ENCODE measurements at places on chromosomes 2 and 18. TPM values are rescaled to one million over a fixed set of nuclear protein-coding genes. Genes with fewer than 3 reads are reported as not detected.

DNA sequence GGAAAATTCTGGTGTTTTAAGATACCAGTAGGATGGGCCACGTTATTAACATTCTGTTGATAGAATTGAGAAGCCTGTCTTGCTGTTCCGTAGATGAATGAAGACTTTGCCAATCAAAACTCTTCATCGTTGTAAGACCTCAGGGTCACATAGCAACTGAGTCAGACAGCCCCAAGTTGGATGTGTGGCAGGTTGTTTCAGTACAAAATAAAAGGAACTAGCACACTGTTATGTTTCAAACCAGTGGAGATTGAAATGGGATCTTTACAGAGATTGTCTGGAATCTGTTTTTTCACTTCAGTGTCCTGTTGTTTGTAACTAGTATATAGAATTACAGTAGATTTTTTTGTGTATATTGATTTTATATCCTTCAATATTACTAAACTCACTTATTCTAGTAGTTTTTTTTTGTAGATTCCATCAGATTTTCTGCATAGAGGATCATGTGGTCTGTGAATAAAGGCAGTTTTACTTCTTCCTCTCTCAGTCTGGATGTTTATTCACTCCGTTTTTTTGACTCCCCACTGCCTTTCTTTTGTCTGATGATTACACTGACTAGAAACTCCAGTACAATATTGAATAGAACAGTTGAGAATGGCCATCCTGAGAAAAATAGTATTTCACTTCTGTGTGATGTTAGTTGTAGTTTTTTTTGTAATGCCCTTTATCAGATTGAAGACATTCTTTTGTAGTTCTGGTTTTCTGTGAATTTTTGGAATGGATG, 22.7 kb downstream of the EPC2 start:
- peaks cover 73% of the 10 kb centered on the region for H3K4me1 ChIP-seq
- no peak for DNase-seq
- no peaks in the 10 kb centered on the region for H3K27me3 ChIP-seq
- peaks cover 8% of the 10 kb centered on the region for H3K36me3 ChIP-seq
- H3K4me3 ChIP-seq = no peak overlapping the region

DNA sequence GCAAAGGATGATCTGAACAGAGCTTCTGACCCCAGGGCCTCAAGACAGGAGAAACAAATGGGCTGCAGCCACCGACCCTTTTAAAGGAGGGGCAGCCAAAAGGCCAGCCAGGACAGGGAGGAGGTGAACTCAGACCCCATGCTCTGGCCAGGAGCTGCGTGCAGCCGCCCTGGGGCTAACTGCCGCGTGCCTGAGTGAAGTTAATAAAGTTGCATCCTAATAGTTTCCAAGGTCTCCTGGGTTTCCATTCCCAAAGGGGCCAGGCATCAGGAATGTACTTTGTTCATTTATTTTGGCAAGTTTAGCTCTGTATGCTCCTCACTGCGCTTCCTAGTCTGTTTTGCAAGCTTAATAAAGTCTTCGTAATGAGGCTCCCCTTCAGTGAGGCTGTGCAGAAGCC, 60.7 kb downstream of the EN1 start:
- DNase-seq = no peak
- peaks cover 7% of the 10 kb centered on the region for H3K27me3 ChIP-seq

Gene TPO
- not detected for total RNA-seq

DNA sequence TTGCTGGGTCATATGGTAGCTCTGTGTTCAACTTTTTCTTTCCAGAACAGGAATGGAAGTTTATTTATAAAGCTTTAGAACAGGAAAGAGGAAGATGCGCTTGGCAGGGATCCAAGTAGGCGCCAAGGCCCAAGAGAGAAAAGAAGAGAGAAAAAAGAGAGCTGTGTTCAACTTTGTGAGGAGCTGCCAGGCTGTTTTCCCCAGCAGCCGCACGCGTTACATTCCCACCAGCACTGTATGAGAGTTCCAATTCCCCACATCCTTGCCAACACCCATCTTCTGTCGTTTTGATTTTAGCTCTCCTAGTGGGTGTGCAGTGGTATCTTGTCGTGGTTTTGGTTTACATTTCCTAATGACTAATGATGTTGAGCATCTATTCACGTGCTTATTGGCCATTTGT, 51.4 kb downstream of the KCNF1 start:
- peaks cover 29% of the 10 kb centered on the region for H3K27me3 ChIP-seq
- H3K4me1 ChIP-seq = no peaks in the 10 kb centered on the region
- no peak overlapping the region for H3K4me3 ChIP-seq
- no peak for DNase-seq

DNA sequence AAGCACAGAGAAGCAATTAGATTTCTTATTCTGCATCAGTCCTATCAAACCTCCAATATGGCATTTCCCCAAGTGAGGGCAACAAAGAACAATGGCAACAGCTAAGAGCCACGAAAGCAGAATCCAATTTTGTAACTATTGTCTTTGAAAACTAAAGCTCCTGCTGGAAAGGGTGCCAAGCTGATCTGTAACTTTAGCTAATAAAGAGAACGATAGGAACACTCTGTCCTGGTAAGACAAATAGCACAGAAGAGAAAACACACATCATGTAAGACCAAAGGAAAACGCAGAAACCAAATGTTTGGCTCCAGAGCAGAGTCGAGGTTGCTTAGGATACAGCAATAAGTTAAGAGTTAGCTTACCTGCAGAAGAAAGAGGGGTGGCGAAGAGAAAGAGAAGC, 160.5 kb downstream of the STK39 start:
- no peak for DNase-seq
- H3K4me3 ChIP-seq = no peak overlapping the region
- peaks cover 20% of the 10 kb centered on the region for H3K36me3 ChIP-seq
- no peak overlapping the region for H3K27ac ChIP-seq

Gene DTNA
- not detected for total RNA-seq

DNA sequence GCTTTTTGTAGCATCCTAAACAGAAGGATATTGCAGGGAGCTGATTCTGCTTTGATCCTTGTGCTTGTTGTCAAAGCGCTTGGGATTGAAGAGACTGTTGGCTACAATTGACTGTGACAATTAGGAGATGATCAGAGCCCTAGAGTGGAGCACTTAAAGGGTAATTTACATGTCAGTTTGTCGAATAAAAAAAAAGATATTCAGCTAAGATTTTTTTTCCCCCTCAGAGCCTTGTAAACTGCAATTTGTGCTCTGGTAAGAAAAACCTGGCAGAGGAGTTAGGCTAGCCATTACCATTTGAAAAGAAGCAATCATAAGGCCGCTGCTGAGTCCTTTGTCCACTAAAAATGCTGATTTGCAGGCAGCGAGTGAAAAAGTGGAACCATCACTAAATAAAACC, 47.8 kb upstream of the ZEB2 start:
- DNase-seq = no peak
- no peak overlapping the region for H3K27ac ChIP-seq
- H3K27me3 ChIP-seq = peaks cover 12% of the 10 kb centered on the region
- no peak overlapping the region for H3K4me3 ChIP-seq
- no peaks in the 10 kb centered on the region for H3K36me3 ChIP-seq
- peaks cover 17% of the 10 kb centered on the region for H3K4me1 ChIP-seq

DNA sequence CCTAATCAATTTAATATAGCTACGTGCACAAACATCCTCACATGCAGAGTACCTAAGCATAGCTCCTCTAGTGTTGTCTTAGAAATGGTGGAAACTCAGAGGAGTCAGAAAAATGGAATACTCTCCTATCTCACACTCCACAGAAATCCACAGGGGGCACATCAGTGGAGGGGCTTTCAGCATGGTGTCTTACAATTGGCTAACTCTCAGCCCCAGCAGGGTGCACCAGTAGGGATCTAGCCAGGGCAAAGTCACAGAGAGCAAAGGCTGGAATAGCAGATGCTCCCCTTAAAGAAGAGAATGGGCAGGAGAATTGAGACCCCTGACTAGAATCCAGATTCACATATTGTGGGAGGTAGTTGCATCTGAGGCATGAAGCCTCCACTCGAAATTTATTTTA, 135.7 kb downstream of the MAIP1 start:
- no peaks in the 10 kb centered on the region for H3K4me1 ChIP-seq
- no peak for DNase-seq
- H3K27ac ChIP-seq = no peak overlapping the region
- no peak overlapping the region for H3K4me3 ChIP-seq

Gene SERPINB12
- total RNA-seq = not detected

Gene SLC5A7
- total RNA-seq = not detected

DNA sequence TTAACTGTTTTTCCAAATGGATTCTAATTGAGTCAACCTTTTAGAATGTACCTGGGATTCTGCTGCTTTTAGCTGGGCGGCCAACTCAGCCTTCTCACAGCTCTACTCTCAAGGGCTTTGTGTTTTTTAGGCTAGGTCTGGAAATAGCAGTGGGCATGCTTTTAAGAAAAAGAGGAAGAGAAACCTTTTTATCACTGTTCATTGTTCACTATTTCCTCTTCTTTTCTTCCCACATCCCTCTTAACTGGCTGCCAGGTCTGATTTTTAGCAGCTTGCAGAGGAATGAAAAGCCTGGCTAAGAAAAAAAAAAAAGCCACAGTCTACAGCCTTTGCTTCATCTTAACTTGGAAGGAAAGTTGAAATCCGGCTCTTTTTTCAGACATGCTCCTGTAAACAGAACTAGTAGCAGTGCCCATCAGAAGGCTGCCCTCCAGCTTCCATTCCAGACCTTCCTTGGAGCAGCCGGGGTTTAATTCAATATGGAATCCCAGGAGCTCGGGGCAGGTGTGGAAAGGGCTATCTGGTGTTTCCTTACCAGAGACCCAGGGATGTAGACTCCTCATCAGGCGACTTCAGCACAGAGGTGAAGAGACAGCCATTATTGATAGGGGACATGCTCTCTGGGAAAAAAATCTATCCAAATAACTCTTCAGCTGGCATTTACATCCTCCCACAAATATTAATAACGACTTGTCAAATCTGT, 230.7 kb downstream of the MYO3B start:
- H3K27me3 ChIP-seq = peaks cover 20% of the 10 kb centered on the region
- no peak for DNase-seq
- no peak overlapping the region for H3K4me3 ChIP-seq
- H3K27ac ChIP-seq = no peak overlapping the region
- peaks cover 5% of the 10 kb centered on the region for H3K4me1 ChIP-seq
- H3K36me3 ChIP-seq = no peaks in the 10 kb centered on the region

- DNase-seq = no peak
- H3K27me3 ChIP-seq = no peaks in the 10 kb centered on the region
- H3K4me3 ChIP-seq = peak overlapping the region; percentile 40
- peaks cover 89% of the 10 kb centered on the region for H3K4me1 ChIP-seq
- peak overlapping the region; percentile 76 for H3K27ac ChIP-seq
- H3K36me3 ChIP-seq = no peaks in the 10 kb centered on the region
Observed at GRCh38 chr18:48934723-48935432, 15.9 kb downstream of the SMAD7 start.

GRCh38 chr2:55923091-55923981, at the start of gene EFEMP1:
Gene EFEMP1 (minus strand): TSS chr2:55923782. CDS start chr2:55922440, 1,342 bp downstream.
- H3K36me3 ChIP-seq = no peaks in the 10 kb centered on the region
- H3K4me3 ChIP-seq = no peak within 1 kb of the TSS
- DNase-seq = no peak

GRCh38 chr2:12674644-12675328, 42.0 kb upstream of the TRIB2 start:
- H3K36me3 ChIP-seq = no peaks in the 10 kb centered on the region
- no peaks in the 10 kb centered on the region for H3K27me3 ChIP-seq
- DNase-seq = no peak
- no peak overlapping the region for H3K4me3 ChIP-seq

Gene TBR1
- not detected for total RNA-seq

DNA sequence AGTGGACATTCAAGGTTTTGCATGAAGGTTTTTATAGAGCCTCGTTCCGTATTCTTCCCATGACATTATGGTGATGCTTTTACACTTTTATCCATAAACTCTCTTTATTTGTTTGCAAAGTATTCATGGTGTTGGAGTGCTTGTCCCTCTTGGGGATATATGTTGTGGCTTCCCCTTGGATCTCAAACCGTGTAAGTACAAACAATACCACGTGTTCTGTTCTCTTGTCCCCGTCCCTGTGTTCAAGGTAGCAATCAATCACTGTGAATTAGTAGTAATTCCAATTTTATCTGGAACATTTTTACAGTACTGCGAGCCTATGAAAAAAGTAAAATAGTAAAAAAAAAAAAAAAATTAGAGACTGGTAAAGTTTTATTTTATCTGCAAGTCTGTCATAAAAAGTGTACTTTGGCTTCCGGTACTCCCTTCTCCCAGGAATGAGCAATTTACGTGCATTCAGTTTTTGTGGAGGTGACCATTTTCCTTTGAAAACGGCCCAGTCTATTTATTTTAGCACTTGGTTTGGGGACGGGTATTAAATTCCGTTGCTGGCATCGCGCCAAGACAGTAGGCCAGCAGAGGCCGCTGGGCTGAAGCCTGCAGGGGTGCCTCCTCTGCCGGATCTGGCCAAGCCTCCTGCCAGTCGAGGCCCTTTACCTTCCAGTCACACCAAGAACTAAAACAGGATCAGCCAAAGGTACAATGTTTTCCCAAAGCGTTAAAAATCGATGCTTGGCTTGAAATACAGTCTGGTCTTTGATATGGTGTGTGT, 175.7 kb downstream of the SOCS6 start:
- H3K27me3 ChIP-seq = peaks cover 19% of the 10 kb centered on the region
- no peaks in the 10 kb centered on the region for H3K36me3 ChIP-seq
- H3K4me3 ChIP-seq = peak overlapping the region; percentile 53
- DNase-seq = peak; percentile 47

Gene NEB
- total RNA-seq = 0.14 TPM

GRCh38 chr2:165251366-165251765, 12.2 kb downstream of the SCN2A start:
- H3K4me1 ChIP-seq = no peaks in the 10 kb centered on the region
- H3K4me3 ChIP-seq = no peak overlapping the region
- peaks cover 4% of the 10 kb centered on the region for H3K27me3 ChIP-seq
- H3K36me3 ChIP-seq = no peaks in the 10 kb centered on the region

Gene ARHGEF33
- total RNA-seq = 0.34 TPM

GRCh38 chr2:53697092-53697491, 70.5 kb upstream of the CHAC2 start:
- peaks cover 34% of the 10 kb centered on the region for H3K36me3 ChIP-seq
- no peaks in the 10 kb centered on the region for H3K4me1 ChIP-seq
- H3K27ac ChIP-seq = no peak overlapping the region
- no peak overlapping the region for H3K4me3 ChIP-seq
- H3K27me3 ChIP-seq = no peaks in the 10 kb centered on the region

- no peaks in the 10 kb centered on the region for H3K36me3 ChIP-seq
- DNase-seq = no peak
- no peaks in the 10 kb centered on the region for H3K27me3 ChIP-seq
- no peak overlapping the region for H3K27ac ChIP-seq
- no peaks in the 10 kb centered on the region for H3K4me1 ChIP-seq
- no peak overlapping the region for H3K4me3 ChIP-seq
Observed at GRCh38 chr18:57231864-57232263, 85.0 kb downstream of the BOD1L2 start.

Gene C2orf49
- 20.2 TPM for total RNA-seq

DNA sequence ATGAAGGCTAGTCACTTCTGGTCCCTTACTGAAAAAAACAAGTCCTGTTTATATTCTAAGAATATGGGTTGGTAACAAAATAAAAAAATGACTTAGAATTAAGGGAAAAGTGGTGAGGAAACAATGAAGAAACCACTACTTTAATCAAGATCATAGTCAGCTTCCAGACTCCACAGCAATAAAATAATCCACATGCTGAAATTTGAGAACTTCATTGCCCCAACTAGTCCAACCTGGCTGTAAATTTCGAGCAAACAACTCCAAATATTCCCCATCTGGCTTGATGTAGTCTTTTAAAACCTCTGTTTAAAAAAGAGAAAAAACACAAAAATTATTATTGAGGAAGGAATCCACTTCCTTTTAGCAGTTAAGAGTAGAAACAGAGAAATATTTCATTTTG, 32.5 kb downstream of the METTL4 start:
- H3K4me3 ChIP-seq = no peak overlapping the region
- no peak for DNase-seq
- H3K27me3 ChIP-seq = no peaks in the 10 kb centered on the region
- H3K4me1 ChIP-seq = peaks cover 2% of the 10 kb centered on the region
- peaks cover 10% of the 10 kb centered on the region for H3K36me3 ChIP-seq

GRCh38 chr2:85601771-85602475, 575 bp downstream of the TMEM150A start:
- H3K27ac ChIP-seq = peak overlapping the region; percentile 59
- peak overlapping the region; percentile 69 for H3K4me3 ChIP-seq
- H3K4me1 ChIP-seq = peaks cover 30% of the 10 kb centered on the region
- H3K27me3 ChIP-seq = no peaks in the 10 kb centered on the region
- DNase-seq = no peak
